DMS153 (cell line): ENCODE measurements at places on chromosomes 4 and X.

GRCh38 chr4:3041192-3042142, 32.9 kb downstream of the HTT-AS start:
- DNase-seq, result no peak

DNA sequence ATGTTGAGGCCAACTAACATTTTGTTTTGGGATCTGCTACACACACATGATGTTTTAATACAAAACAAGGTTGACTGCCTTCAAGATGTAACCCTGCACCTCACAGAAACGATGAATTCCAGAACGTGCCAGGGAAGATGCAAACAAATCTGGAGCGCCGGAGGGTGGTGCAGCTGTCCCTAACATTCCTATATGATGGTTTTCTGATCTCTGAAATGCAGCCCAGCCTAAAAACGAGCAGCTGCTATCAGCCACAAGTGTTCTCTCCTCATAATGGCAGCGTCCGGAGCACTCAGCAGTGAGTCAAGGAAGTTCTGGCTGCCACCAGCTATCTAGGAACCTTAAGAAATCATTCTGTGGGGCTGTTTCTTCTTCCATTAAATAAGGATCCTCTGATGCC, 333.4 kb downstream of the NR3C2 start:
- no peak for DNase-seq

GRCh38 chr4:91298156-91298700, 1005.5 kb upstream of the GRID2 start:
- DNase-seq, result no peak

DNA sequence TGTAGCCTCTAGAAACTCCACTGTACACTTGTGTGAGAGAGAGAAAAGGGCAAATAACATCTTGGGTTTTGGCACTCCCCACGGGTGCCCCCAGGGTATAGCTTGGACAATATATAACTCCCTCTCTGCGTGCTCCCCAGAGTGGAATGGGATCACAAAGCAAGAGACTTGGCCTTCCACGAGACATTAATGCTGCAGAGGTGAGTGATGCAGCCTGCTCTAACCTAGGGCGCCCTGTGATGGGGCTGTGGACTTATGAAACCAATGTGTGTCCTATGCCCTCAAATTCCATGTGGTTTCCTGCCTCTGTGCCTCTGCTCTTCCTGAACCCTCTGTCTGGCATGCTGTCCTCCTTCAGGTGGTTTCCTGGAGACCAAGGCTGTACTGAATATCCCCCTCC, 22.0 kb upstream of the FAM9C start:
- DNase-seq, result no peak

DNA sequence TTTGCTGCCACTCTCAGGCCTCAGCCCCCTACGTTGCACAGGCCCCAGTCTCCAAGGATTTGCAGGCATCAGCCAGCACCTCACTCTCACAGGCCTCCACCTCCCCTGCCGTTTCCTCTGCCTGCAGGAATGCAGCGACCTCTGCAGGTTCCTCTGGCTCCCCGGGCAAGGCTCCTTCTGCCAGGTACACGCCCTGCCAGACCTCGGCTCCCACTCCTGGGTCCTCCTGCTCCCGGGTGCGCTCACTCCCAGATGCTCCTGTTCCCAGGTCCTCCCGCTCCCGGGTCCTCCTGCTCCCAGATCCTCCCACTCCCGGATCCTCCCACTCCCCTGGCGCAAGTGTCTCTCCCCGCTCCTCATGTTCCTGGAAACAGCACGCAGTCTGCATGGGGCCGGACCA, 144.4 kb upstream of the RADX start:
- DNase-seq, result no peak

DNA sequence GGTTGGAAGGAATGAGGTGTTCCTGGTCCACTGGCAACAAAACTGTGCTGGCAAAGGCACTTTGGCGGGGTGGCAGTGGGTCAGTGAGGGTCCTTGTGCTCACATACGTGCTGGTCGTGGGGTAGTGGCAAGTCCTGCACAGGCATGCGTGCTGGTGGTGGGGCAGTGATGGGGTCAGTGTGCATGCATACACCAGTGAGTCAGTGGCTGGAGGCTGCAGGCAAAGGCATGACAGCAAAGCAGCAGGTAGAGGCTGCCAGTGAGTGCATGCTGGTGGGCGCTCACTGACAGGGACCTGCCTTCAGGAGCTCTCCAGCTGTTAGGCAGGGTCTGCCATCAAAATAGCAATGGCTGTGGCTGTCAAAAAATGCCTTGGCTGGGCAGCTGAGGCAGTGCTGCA, 42.1 kb downstream of the TMPRSS11E start:
- DNase-seq, result no peak

DNA sequence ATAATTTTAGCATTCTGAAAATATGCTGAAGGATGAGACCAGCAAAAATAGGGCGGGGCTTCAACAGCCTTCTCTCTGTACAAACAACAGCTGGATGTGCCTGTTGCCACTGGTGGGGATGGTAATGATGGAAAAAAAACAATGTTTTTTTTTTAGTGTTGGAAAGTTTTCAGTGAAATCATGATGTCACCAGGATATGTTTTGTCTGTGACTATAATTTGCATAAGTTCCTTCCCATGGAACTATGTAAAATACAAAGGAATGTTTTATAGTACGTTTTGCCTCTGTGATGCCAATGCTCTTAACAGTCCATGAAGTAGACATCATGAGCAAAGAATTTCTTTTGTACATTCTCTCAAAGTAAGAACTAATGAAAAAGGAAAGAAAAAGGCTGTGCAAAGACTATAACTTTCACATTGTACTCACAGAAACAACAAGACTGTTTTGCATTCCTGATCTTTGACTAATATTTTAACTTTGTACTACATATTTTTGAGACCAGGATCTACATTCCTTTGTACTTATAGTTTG, 589.7 kb downstream of the SPRY1 start:
- no peak for DNase-seq

DNA sequence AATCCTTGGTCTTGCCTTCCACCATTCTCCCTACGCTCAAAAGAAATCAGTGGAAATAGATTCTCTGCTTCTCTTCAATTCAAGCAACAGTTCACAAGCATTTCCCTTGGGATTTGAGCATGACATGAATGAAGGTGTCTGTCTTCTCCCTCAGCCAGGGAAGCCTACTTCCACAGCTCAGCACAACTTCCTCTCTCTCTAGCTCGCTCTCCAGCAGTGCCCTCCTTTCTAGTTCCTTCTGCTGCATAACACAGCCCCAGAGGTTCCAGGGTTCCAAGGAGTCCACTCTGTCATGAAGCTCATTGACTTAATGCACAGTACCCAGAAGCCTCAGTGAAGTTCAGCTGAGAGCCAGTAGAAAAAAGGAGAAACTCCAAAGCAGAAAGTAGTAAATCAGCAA, 81.3 kb downstream of the PLS3 start:
- no peak for DNase-seq

- DNase-seq, result no peak
Measured at GRCh38 chr4:119521268-119521667, 107.3 kb downstream of the PDE5A start.

DNA sequence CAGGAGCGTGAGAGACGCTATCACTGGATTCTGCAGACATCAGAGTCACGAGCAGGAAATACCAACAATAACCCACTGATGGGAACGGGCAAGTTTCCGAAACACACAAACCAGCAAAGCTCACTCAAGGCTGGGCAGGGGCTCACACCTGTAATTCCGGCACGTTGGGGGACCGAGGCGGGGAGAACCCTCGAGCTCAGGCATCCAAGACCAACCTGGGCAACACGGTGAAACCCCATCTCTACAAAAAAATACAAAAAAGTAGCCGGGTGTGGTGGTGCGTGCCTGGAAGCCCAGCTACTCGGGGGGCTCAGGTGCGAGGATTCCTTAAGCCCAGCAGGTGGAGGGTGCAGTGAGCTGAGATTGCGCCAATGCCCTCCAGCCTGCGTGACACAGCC, 17.2 kb upstream of the GTPBP6 start:
- no peak for DNase-seq

GRCh38 chr4:150096625-150097024, 18.4 kb downstream of the DCLK2 start:
- DNase-seq, result no peak
